Right cardiac atrium (tissue), 5 donors: ENCODE measurements at places on chromosomes 16 and 17. TPM values are rescaled to one million over a fixed set of nuclear protein-coding genes. Genes with fewer than 3 reads are reported as not detected.
A peak's percentile ranks its signal among the peaks of the same experiment; 100 is the strongest.

GRCh38 chr17:82396601-82397435 lies 21.3 kb upstream of the HEXD start:
- DNase-seq = peak; percentile 58

DNA sequence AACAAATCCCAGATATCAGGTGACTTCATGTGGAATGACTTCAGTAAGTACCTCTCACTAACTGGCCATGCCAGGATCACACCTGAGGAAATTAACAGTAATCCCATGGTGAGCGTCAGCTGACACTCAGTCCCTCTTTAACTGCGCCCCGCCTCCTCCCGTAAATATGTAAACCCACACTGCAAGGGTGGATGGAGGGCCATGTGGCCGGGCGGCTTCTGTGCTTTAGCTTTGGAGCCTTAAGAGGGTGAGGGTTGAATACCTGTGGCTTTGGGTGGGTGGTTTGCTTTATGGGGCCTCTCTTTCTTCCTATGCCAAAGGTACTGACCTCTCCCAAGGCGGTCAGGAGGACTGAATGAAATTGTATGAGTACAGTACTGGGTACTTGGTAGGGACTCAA lies 141.7 kb downstream of the MRM1 start:
- no peak for DNase-seq

DNA sequence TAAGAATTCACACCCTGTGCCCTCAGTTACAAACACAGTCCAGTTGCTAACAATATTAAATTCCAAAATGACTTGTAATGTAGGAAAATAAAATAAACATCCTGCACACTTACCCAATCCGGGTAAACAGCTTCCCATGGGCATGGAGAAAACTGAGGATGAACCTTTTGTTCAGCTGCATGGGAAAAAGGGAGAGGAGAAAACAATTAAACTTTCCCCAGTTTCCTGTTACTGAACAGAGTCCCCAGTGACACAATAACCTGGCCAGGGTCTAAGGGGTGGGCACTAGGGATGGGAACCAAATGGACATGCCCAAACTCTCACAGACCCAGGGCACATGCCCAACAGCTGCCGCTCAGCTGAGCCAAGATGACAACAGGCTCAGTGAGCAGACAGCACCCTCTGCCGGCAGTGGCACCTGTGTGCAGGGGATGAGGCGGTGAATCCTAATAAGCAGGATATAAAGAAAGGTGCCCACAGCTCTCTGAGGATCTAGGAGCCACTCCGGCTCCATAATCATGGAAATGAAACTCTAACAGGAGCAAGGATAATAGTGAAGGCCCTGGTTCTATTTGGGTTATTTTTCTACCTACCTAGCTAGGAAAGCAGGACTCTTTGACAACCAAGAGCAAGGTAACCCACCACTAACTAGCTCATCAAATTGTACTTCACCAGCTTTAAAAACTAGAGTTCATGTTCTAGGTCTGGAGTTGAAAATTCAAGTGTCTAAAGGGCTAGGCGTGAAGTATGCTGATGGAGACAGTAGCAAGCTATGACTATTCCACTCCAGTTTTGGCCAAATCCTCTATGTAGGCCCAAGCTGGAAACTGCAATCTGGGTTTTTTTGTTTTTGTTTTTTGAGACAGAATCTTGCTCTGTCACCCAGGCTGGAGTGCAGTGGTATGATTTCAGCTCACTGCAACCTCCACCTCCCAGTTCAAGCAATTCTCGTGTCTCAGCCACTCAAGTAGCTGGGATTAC lies 58.8 kb downstream of the SMG6 start:
- DNase-seq = peak; percentile 95

GRCh38 chr17:57114085-57114673 lies 29.1 kb downstream of the AKAP1 start:
- DNase-seq = peak; percentile 55

DNA sequence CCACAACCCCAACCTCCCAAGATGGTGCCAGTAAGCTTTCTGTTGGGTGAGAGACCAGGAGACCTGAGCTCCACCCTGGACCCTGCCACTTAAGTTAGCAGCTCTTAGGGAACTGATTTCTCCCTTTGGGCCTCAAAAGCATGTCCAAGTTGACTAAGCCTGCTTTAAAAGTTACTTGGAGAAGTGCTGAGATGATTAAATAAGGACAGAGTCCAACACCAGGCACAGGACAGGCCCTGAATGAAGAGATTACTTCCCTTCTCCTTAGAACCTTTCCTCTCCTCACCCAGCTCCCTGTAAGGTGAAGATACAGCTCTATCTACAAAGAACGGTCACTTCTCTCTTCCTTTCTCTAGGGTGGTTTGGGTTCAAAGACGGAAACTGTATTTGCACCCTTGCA lies 162.6 kb downstream of the XYLT1 start:
- DNase-seq = no peak

GRCh38 chr16:57759541-57760356 lies 24.2 kb downstream of the KATNB1 start:
- peak; percentile 66 for DNase-seq

- DNase-seq = peak; percentile 88
Observed at GRCh38 chr16:89216315-89217137, 977 bp upstream of the ZNF778 start.

DNA sequence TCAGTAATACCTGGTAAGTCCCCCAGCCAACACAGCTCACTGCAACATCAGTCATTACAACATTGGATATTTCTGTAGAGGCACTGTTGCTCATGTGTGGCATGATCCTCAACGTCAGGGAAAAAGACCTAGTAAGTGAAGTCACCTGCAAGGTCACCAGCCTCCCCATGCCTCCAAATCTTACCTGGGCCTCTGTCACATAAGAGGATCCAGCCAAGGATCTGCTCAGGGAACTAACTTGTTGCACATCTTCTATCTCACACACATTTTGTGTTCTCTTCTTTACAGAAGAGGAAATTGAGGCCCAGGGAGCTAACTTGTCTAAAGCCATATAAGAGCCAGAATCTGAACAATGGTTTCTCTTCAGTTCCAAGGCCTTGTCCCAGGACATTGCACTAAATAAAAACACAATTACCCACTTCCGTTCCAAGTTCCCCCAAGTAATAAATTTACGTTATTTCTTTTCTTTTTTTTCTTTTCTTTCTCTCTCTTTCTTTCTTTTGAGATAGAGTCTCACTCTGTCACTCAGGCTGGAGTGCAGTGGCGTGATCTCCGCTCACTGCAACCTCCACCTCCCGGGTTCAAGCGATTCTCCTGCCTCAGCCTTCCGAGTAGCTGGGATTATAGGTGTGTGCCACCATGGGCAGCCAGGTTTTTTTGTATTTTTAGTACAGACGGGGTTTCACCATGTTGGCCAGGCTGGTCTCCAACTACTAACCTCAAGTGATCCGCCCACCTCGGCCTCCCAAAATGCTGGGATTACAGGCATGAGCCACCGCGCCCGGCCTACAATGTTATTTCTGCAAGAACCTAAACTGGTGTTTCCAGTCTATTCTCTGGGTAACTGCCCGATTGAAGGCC lies 1.3 kb downstream of the SHMT1 start:
- no peak for DNase-seq

- peak; percentile 94 for DNase-seq
Observed at GRCh38 chr16:89489040-89489897, 1.1 kb downstream of the ANKRD11 start.

GRCh38 chr17:75308732-75309629 lies 19.7 kb upstream of the SLC25A19 start:
- DNase-seq = peak; percentile 60

DNA sequence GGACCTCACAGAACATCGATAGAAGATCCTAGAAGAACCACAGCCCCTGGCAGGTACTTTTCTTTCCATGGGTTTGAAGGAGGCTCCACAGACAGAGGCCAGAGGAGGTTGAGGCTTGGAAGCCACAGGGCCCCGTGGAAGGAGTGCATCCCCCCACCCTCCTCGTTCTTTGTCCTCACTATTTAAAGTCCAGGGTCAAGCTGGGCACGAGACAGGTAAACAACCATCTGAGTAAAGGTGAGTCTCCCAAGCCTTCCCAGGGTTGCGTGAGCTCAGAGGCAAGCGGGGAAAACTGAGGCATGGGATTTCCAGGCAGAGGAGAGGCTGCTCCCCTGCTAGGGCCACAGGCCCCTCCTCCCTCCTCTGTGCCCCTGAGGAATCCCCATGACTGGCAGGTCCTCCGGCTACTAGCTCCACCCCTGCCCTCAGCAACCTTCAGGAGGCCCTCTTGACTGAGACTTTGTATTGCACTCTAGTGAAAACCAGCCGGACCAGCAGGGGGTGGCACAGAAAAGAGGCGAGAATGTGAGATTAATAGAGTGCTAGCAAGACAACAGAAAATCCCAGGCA lies 927 bp upstream of the SULT1A2 start:
- no peak for DNase-seq

- no peak for DNase-seq
Observed at GRCh38 chr17:4845118-4845517, 12.0 kb downstream of the MINK1 start.

GRCh38 chr17:79789943-79790804 lies 6.7 kb downstream of the CBX8 start:
- peak; percentile 50 for DNase-seq

- no peak for DNase-seq
Observed at GRCh38 chr16:56950455-56950854, 11.3 kb upstream of the CETP start.

- DNase-seq = no peak
Observed at GRCh38 chr16:57769541-57770145, 32.6 kb downstream of the KIFC3 start.

GRCh38 chr17:80421381-80422090 lies 6.6 kb downstream of the ENDOV start:
- DNase-seq = no peak

DNA sequence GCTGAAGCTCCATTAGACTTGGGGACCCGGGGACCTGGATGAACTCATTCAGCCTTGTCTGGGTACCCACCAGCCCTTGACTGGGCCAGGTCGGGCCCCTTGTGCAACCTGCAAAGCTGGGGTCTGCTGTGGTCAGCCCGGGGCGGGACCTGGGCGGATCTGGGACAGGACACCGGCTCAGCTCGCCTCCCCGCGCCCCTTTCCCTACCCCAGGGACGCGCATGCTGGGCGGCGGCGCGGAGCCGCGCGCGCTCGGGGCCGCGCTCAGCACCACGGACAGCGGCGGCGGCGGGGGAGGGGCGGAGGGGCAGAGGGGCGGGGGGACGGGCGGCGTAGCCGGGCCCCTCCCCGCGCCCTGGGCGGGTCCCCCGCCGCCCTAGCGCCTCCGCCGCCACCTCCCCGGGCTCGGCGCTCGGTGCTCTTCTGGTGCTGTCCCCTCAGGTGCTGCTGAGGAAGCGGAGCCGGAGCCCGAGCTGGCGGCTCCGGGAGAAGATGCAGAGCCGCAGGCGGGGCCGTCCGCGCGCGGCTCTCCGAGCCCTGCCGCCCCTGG lies 7.4 kb downstream of the ACD start:
- no peak for DNase-seq

GRCh38 chr16:53805752-53806151 lies 101.8 kb downstream of the FTO start:
- no peak for DNase-seq

DNA sequence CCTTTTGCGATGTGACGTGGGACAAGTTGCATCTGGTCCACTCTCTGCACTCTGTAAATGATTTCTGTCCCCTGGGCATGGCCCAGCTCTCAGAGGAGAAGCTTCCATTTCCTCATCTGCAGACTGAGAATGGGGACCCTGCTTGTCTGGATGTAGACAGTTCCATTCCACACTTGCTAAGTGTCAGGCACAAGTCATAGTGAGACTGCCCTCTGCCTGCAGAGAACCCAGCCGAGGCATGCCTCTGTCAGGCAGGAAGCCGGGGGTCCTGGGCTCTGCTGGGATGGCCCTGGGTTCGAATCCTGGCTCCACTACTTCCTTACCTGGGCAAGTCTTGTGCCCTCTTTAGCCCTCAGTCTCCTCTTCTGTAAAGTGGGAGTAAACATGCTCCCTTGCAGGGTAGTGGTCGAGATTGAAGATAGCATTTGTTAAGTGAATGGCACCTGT lies 4.1 kb downstream of the MAP2K3 start:
- DNase-seq = no peak

DNA sequence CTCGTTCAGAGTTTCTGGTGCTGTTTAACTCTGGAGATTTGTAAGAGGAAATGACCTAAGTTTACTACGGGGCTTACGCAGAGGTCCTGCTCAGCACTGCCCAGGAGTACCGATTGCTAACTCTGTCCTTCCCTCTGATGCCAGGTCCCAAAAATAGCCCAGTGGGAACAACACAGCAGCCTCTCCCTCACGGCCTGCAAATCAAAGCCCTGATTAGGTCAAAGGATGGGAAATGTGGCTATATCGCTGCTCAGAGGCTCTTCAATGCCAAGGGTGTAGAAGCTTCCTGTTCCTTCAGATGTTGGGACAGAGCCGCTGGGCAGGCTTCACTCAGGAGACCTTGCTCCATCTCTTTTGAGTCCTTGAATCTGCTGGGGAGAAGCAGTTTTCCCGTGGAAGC lies 174.2 kb upstream of the KCNJ16 start:
- DNase-seq = peak; percentile 67

Gene PRSS21
- total RNA-seq = not detected

Gene SLC13A2
- total RNA-seq = not detected

Gene DCTPP1
- total RNA-seq = 30.5 TPM

Gene DNAH2
- total RNA-seq = 0.03 TPM

Gene ALDOA
- total RNA-seq = 3,399 TPM

Gene PRAC2
- not detected for total RNA-seq

Gene KRT40
- total RNA-seq = not detected

Gene TBX21
- 0.60 TPM for total RNA-seq
